ENCODE measurements at places on chromosomes 11 and 22.

DNA sequence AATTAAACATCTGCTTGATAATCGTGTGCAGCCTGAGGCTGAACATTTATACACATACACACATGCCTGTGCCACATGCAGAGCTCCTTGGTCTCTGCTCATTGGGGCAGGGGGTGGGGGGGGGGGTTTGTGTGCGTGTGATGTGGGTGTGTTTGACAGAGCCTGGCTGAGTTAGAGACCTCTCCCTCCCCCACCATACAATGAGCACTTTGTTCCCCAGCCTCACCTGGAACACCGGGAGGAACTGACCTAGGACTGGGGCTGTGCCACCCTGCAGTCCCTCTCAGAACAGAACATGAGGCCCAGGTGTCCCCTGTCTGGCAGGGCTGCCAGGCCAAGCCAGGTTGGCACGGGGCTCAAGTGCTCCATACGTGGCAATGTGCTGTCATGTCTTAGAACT lies 96.6 kb downstream of the TP53I11 start:
- peak; percentile 62 for DNase-seq

DNA sequence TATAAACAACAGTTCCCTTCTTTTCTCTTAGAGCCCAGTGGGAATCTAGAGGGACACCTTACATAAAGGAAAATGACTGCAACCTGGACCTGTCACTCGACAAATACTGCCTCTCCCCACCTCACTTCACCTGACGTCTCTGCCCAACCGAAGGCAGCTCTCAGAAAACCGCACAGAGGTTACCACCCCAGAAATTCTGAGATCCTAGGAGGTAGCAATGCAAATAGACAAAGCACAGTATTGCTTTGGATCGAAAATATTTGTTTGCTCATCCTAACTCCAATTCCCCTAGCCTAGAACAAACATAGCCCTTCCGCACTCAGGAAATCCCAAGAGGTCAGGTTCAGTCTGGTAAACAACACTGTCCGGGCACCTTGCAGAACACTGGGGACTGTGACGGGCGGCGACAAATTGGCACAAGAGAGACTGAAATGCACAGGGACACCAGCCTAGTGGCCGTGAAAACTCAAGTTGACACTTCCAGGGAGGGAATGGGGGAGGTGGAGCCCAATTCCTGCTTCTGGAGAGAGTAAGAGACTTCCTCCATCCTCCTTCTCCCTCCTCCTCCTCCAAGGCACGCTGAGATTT lies 420 bp upstream of the TRIM44 start:
- peak; percentile 41 for DNase-seq

GRCh38 chr11:68133761-68134160 lies 12.6 kb upstream of the CHKA start:
- DNase-seq, result no peak

DNA sequence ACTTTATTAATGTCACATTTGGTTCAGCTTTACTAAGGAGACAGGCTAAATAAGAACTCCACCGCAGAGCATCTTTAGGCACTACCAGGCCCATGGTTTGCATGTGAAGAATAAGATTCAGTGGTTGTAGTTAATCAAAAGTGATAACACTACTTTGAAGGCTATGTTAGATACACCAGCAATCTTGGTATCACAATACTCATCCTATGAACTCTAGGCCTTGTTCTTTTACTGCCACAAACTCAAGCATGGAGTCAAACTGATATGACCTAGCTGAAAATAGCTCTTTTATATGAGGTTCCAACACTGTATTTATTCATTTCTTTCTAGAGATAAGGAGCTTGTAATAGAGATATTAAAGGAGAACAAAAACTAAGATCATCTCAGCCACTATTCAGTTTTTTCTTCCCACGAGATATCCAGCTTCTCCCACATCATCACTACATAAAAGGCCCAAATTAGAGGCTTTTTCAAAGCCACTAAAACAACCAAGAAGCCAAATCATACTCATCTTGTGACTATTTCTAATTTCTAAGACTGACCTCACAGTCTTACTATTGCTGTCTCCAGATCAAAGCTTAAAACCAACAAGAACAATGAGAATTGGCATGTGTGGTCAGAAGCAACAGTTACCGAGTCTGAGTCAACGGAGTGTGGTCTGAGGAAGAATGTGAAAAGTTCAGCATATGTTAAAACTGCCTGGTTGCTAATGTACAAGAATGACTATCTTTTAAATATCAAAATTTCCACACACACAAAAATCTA lies 25.1 kb upstream of the GUCY1A2 start:
- peak; percentile 60 for DNase-seq

GRCh38 chr11:11076276-11076675 lies 218.4 kb upstream of the ZBED5 start:
- no peak for DNase-seq

GRCh38 chr11:121352251-121352891 lies 59.8 kb downstream of the SC5D start:
- no peak for DNase-seq

GRCh38 chr11:123742031-123742723 lies 717 bp upstream of the ZNF202 start:
- DNase-seq, result no peak

DNA sequence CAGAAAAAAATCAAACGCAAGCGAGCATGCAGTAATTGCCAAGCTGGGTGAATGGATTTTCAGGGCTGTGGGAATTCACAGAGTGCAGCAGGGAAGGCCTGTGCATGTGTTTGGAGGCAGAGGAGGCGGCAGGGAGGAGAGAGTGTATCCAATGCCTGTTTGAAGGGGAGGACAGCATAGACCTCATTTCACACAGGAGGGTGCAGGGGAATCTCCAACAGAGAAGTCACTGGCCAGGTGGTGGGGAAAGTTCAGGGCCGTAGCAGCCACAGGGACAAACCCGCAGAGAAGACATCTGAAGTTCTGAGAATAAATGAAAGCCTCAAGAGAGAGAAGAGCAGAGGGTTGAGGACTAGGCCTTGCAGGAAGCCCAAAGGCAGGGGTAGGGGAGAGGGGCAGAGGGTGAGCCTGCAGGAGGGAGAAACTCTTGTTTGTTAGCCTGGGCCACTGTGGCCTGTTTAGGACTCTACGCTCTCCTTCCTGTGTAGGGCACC lies 19.2 kb upstream of the KDM2A start:
- DNase-seq, result no peak

Data from SW480 (cell line).